Eye (tissue), 1 donor: ENCODE measurements at places on chromosomes 2 and 18.

- DNase-seq, result no peak
Observed at GRCh38 chr18:35747894-35748472, 166.4 kb downstream of the GALNT1 start.

DNA sequence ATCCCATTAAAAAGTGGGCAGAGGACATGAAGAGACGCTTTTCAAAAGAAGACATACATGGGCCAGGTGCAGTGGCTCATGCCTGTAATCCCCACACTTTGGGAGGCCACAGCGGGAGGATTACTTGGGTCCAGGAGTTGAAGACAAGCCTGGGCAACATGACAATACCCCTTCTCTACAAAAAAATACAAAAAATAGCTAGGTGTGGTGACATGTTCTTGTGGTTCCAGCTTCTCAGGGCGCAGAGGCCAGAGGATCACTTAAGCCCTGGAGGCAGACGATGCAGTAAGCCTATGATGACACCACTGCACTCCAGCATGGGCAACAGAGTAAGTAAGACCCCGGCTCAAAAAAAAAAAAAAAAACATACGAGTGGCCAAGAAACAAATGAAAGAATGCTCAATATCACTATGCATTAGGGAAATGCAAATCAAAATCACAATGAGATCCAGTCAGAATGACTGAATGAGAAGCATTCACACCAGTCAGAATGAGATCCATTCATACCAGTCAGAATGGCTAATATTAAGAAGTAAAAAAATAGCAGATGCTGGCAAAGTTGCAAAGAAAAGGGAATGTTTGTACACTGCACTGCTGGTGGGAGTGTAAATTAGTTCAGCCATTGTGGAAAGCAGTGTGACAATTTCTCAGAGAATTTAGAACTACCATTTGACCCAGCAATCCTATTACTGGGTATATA, 550.2 kb upstream of the SLC39A10 start:
- DNase-seq, result no peak

DNA sequence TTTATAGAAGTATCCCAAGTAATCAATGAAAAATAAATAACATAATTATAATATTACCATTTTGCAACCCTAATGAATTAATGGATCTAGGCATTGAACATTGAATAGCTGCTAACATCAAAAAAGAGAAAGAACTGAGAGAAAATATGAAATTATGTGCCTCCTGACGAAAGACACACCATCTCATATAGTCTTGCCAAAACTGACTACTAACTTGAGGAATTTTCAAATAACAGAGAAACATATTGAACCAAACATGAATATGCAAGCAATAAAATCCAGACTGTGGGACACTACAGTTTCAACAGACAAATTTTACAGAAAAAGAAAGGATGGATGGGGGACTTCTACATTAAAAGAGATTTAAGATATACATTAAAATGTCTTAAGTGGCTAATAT, 165.7 kb downstream of the WDPCP start:
- DNase-seq, result no peak

GRCh38 chr18:58455314-58456188, 173.3 kb downstream of the ALPK2 start:
- DNase-seq, result no peak

- no peak for DNase-seq
Observed at GRCh38 chr2:11856095-11856494, 109.7 kb downstream of the LPIN1 start.

- no peak for DNase-seq
Observed at GRCh38 chr2:141598982-141599381, 531.8 kb downstream of the LRP1B start.

GRCh38 chr2:8594731-8595427, 87.0 kb upstream of the ID2 start:
- no peak for DNase-seq

DNA sequence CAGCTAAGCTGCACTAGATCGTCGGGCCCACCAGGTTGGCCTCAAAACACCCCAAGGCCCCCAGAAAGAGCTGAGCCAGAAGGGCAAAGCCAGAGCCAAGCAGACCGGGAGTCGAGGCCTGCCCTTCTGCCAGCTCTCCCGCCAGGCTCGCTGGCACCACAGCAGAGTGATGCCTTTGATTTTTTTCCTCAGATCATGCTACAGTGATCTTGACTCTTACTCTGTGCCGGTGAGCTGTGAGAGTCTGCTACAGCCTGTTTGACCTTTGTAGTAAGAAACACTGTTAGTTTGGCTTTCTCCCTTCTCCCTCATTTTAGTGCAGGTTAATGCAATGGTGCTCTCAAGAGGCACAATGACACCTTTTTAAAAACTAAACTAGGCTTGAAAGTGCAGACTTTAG, 97.8 kb downstream of the ESCO1 start:
- DNase-seq, result no peak

DNA sequence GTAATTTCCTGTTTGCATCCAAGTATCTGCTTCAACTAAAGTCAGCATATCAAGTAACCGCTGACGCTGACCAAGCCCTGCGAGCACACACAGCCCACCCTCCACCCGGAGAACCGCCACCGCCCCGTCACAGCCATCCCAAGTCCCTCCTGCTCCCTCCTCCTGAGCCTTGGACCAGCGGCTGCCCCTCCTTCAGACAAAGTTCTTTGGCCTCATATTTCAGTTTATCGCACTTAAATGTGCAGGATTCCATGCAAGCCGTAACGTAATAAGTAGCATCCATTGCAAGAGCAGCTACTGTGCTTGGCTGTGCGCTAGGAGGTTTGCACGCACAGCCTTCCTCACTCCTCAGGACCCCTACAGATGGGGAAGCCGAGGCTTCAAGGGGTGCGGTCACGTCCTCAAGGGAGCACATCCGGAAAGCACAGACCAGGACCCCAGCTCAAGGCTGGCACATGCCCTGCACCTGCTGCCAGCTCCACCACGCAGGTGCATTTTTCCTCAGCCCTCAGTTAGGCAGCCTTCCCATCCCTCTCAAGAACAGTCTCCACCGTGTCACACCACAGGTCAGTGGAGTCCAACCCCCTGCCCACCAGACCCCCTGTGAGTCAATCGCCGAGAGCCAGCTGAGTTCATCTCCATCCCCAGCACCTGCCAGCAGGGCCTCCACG, 17.1 kb downstream of the PXDN start:
- no peak for DNase-seq

- DNase-seq, result peak; percentile 73
Observed at GRCh38 chr2:66536997-66537396, 102.1 kb downstream of the MEIS1 start.

DNA sequence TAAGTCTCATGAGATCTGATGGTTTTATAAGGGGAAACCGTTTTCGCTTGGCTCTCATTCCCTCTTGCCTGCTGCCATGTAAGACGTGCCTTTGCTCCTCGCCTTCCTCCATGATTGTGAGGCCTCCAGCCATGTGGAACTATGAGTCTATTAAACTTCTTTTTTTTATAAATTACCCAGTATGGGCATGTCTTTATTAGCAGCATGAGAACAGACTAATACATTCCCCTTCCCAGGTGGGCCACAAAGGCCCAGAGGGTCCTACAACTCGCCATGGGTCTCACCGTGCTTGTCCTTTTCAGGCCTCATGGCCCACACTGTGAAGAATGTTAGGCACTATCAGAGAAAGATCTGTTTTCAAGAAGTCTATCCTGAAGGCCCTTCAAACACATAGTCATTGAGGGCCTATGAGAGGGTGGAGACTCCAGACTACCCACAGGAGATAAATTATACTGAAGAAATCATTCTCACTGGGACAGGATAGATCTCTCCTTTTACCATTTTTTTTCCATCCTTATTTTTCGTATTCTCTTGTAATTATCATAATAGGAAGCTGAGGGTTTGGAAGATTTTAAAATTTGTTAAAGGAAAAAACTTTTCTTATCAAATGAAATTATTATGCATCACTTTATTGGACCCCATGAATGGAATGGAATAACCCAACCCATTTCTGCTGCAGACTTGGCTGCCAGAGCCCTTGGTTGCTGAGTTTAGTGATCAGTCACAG, 91.0 kb upstream of the MSH2 start:
- DNase-seq, result no peak

GRCh38 chr2:49943944-49944778, 789.8 kb upstream of the FSHR start:
- DNase-seq, result no peak

GRCh38 chr2:68115965-68116364, 41.7 kb upstream of the PNO1 start:
- no peak for DNase-seq

- peak; percentile 81 for DNase-seq
Observed at GRCh38 chr18:13800505-13801259, 23.3 kb upstream of the MC5R start.

DNA sequence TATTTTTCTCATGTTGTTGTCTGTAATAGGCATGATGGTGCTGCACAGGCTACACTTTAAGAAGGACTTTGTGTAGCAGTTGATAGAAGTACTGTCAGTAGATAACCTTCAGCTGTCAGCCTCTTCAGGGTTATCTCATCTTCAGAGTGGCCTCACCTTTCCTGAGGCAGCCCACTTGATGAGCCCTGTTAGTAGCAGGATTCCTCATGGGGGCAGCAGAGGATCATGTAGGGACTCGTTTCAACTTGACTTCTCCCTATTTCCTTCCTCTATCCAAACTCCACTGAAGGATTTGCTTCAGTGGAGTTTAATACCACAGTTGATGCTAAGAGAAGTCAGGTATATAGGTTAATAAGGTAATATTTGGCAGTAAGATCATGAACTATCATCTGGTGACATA, 530.3 kb upstream of the FSIP2 start:
- DNase-seq, result peak; percentile 60

DNA sequence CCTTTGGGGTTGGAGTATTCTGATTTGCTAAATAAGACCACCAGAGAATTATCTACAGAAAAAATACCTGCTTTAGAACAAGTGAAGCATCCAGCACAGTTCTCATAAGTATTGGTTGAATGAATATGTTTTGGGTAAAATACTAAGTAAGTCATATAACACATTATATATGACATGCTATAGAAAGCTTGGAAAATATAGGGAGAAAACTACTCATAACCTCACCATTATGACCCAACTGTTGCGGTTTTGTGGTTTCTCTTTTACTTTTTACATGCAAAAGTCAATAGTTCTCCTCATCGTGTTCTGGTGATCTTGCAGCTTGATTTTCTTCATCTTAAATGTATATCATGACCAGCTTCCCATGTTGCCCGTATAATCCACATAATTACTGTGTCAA, 66.2 kb downstream of the DIPK1C start:
- DNase-seq, result no peak

GRCh38 chr2:53632714-53633113, 134.9 kb upstream of the CHAC2 start:
- DNase-seq, result no peak

DNA sequence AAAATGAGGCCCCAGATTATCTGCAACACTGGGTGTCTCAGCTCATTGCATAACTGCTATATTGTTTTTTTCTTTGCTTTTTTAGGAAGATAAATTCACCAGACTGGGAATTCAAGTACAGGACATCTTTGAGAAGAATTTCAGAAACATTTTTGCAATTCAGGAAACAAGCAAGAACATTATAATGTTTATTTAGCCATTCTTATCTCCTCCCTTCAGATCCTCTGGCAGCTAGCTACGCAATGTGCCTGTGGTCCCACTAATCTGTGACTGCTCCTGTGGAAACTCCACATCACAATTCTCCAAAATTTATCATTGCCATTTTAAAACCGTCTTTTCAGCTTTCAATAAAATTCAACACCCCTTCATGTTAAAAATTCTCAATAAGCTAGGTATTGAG, 126.8 kb downstream of the SP100 start:
- no peak for DNase-seq
